ENCODE measurements at places on chromosomes 7 and 10.

DNA sequence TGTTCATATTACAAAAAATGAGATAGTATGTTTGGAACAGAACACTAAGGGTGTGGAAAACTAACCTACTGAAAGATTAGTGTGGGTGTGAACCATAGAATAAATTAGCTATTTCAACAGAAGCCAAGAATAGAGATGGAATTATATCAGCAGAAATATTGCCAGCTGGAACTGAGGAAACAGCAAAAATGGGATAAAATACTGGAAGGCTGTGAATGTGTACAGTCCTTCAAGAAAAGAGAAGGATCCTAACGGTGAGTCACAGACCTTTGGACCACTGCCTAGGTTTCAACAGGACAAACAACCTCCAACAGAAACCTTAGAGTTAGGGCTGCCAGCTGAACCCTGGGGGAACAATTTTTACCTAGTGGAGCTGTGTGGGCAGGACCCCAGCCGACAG lies 395.0 kb downstream of the ZWINT start:
- peak; percentile 65 for DNase-seq

GRCh38 chr7:12716722-12717121 lies 29.3 kb downstream of the ARL4A start:
- DNase-seq, result no peak

GRCh38 chr7:27188386-27189294 lies 3.6 kb upstream of the HOXA11 start:
- no peak for DNase-seq

- no peak for DNase-seq
Observed at GRCh38 chr10:70106958-70107791, 25.4 kb downstream of the AIFM2 start.

GRCh38 chr10:86535132-86535882 lies 13.7 kb upstream of the WAPL start:
- DNase-seq, result peak; percentile 44

- DNase-seq, result no peak
Observed at GRCh38 chr10:115771755-115772154, 501.3 kb downstream of the GFRA1 start.

GRCh38 chr7:126818393-126819196 lies 434.1 kb downstream of the GRM8 start:
- DNase-seq, result no peak

DNA sequence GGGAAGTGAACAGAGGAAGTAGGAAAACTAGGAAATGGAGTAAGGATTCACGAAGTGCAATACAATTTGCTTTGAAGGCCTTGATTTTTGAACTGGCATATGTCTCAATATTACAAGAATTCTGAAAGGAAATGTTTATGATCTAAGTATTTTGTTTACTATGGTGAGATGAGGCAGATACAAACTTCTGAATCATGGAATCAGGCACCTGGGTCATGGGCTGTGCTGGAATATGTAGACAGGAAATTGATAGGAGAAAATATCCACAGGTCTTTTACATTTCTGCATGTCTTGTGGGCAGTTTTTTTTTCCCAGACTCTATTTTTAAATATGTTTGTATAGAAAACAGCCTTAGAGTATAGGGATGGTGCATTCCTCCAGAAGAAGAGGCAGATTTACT lies 117.1 kb downstream of the PPP1R3A start:
- DNase-seq, result no peak

GRCh38 chr7:108985037-108985436 lies 415.4 kb downstream of the DNAJB9 start:
- DNase-seq, result no peak

DNA sequence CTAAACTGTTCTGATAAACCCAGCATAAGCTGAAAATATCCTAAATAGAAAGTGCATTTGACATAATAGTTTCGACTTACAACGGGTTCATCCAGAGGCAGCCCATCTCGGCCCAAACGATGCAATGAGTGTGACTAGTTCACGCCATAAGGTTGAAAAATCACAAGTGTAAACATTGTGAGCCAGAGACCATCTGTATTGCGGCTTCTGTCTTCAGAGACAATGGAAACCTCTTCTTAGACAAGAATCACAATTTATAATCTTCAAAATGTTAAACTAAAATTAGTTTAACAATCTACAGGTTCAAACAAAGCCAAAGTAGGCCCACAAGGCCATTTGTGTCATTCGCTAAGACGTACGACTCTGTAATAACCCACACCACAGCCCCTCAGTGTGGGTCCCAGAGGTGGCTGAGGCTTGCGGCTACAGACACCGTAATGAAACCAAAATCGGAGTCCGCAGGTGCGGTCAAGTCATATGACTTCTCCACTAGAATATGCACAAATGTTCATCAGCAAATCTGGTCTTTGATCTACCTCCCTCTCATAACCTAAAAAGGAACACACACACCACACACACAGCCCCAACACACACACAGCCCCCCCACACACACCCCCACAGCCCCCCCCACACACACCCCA lies 81.8 kb downstream of the DIP2C start:
- DNase-seq, result no peak

- peak; percentile 47 for DNase-seq
Observed at GRCh38 chr10:42769673-42770072, 12.9 kb upstream of the BMS1 start.

GRCh38 chr7:138237995-138238394 lies 161.7 kb downstream of the AKR1D1 start:
- DNase-seq, result no peak

- DNase-seq, result peak; percentile 43
Observed at GRCh38 chr10:96488161-96488935, 25.4 kb downstream of the TLL2 start.

DNA sequence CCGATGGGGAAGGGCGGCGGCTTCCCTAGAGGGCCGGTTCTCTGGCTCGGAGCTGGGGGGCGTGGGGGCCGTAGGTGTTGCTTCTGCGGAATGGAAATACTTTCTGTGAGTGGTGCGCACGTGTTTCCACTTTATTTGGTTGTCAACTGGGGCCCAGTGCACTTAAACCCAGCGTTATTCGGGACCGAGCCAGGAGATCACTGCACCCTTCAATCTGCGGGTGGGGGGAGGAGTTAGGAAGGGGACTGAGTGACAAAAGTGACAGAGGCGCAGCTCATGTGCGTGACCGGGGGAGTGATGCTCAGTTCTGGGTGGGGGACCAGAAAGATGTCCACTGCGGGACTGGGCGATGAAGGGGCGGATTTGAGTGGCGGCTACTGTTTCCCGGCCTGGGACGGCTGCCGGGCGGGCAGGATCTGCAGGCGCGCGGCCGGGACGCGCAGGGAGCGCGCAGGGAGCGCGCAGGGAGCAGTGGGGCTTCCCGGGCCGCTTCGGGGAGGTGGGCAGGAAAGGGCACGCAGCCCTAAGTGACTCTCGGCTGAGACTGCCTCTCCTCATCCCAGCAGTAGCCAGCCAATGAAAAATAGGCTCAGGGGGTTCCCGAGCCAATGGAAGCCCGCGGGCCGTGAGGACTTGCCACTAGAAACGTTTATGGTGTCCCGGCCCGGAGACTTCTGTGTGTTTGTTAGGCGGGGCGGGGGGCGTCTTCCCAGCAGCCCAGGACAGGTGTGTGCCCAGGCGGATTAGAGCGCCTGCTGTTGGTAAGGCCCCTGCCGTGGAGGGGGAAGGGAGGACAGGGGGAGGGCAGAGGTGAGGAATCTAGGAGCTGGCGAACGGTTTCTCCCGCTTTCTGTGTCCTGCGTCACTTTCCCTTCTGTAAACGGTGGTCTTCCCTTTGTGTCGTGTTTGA lies 54.3 kb upstream of the KDM7A start:
- DNase-seq, result peak; percentile 35

GRCh38 chr10:54983255-54983654 lies 182.2 kb upstream of the PCDH15 start:
- DNase-seq, result no peak

DNA sequence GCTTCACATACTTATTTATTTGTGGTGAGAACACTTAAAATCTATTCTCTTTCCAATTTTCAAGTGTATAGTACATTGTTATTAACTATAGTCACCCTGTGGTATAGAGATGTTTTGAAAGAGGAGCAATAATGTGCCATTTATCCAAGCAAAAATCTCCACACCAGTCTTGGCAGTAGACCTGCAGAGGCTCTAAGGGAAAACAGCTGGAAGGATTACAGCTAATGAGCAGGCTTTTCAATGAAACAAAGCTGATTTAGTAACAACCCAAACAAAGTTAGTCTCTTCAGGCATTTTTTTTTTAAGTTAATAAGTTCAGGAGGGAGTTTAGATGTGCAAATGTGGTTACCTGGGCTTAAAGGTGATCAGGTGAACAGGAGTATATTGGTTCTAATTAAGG lies 101.9 kb downstream of the EVX1 start:
- no peak for DNase-seq

- no peak for DNase-seq
Observed at GRCh38 chr7:938546-939185, 15.8 kb downstream of the ADAP1 start.
